ENCODE measurements at places on chromosomes 4 and X. TPM values are rescaled to one million over a fixed set of nuclear protein-coding genes. Genes with fewer than 3 reads are reported as not detected.

GRCh38 chr4:77155631-77156452 is 1.2 kb upstream of the CCNG2 start:
- no peak for DNase-seq

DNA sequence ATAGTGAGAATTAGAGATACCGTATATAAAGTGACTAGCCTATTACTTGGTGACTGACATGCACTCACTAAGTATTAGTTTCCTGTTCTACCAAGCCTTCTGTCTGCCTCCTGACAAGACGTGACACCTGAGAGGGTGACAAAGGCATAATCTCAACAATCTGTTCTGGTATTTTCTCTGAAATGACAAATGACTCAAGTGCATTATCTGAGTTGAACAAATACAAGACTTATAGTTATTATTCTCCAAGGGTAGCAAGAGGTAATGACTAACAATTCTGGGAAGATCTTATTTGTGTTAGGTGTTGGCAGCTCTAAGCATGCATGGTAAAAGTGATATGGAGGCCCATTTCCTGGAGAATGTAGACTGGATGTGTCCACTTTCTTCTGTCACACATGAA is 60.6 kb downstream of the SYTL5 start:
- no peak for DNase-seq

GRCh38 chr4:10006231-10006600 is 15.1 kb downstream of the SLC2A9 start:
- no peak for DNase-seq

DNA sequence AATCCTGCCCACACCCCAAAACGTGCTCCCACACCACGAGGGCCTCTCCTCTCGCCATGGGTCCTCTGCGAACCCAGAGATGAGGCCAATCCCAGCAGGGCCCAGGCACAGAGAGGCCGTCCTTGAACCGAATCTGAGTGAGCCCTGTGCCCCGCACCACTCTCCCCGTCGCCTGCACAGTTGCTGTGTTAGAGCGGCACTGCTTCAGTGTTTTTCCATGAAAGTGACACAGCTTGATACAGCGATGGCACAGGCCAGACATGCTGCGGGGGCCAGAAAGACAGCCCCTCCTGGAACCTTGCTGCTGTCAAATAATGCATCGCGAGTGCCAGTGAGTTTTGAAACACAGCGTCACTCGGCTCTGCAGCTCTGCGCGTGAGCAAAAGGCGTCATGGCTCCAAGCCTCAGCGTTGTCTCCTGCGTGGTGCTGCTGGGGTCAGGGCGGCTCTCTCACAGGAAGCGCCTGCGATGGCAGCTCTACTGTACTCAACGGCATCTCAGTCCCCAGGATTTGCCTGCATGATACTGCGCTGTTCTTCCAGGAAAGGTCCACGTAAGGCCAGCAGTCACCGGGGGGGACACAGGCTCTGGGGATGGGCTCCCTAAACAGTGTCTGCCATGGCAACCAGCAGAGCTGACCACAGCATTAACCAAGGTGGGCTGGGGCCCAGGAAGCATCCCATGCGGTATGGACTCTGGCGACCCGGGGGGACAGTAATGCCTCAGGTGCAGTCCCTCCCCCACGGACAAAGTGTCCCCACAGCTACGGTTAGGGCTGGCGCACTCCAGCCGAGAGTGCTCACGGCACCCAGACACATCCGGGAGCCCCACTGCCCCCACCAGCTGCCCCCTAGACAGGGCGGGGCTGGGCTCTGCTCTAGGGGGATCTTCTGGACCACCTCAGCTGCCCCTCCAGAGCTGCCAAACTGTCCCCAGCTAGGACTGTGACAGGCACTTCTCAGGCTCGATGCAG is 63.1 kb downstream of the ACOX3 start:
- DNase-seq: no peak

DNA sequence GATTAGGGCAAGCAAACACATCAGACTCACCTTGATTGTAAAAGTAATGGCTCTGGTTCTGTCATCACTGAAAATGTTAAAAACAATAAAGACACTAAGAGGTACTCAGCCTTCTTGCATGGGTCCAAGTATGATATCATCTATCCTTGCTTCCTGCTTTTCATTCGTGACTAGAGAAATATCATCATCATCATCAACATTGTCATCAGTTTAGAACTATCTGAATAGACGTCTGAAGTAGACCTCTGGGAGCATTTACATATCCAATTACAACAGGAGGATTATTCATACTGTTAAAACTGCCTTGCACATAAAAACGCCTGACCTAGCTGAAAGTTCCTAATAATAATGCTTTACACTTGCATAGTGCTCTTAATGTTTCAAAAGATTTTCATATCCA is 9.8 kb upstream of the FRAS1 start:
- DNase-seq: no peak

DNA sequence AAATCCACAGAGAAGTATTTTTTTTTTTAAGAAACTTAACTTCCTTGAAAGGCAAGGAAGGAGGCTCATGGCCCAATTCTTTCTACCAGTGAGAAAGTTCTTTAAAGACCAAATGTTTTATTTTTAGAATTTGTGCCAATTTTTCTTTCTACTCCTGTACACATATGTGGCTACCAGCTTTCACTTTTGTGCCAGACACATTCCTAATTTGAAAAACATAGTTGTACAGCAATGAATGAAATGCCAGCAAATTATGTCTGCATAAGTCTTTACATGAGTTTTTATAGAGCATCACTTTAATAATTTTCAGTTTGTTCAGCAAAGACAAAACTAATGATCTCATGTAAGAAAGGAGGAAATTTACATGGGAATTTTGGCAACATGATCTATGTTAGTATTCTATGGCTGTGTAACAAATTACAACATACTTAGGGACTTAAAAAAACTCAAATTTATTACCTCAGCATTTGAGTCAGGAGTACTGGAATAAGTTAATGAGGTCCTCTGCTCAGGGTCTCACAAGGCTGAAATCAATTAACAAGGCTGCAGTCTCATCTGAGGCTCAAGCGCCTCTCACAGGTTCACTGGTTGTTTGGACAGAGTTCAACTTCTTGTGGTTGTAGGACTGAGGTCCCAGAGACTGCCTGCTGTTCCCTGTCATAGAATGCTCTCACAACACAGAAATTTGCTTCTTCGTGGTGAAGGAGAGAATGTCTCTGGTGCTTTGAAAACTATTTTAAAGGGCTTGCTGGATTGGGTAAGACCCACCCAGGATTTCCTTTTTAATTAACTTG is 678.2 kb upstream of the FAM241A start:
- DNase-seq: no peak

GRCh38 chr4:1277667-1278665 is 11.7 kb upstream of the MAEA start:
- DNase-seq: no peak

- DNase-seq: no peak
Measured at GRCh38 chr4:79446145-79446544, 38.1 kb upstream of the GK2 start.

GRCh38 chrX:17475449-17476217 is 100.6 kb downstream of the NHS start:
- DNase-seq: no peak

DNA sequence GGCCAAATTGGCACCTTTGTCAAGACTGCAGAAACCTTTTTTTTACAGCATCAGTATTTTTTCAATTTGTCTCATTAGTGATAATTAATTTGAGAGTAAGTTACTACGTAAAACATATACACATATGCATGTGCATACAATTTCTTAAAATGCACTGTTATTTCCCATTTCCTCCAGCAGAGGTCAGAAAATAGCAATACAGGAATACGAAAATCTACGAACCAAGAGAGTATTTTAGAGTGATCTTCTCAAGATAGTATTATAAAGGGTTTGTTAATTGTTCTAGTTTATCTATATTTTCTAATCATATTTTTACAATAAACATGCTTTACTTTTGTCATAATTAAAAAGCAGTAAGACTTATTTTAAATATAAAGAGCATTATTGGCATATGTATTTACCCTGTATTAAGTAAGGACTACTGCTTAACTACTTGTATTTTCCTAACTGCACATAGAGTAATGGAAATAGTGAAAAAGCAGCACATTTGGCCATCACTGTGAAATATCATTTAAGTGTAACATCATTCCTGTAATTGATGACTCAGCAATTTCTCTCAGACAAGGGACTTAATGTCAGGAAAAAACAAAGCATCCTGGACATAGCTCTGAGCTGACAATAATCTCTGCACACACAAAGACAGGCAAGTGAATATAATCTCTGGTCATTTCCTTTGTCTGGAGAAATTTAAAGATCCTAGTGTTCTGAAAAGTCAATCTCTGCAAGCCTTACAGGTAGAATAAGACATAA is 45.6 kb downstream of the MAOB start:
- no peak for DNase-seq

DNA sequence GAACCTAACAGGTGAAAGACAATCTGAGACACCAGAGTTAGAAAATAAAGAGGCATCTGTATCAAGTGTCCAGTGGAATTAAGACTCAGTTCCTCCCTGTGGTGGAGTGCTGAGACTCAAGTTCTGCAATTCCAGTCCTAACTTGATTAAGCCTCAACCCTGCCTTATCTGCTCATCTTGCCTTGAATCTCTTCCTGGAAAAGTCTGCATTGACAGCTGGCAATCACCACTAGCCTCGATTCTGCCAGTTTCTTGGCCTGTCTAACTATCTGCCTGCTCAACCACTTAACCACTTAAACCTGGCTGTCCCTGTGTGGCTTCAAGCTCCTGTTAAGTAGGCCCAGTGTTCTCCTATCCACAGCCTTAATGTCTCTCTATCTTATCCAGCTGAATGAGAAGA is 22.4 kb upstream of the NEIL3 start:
- DNase-seq: no peak

DNA sequence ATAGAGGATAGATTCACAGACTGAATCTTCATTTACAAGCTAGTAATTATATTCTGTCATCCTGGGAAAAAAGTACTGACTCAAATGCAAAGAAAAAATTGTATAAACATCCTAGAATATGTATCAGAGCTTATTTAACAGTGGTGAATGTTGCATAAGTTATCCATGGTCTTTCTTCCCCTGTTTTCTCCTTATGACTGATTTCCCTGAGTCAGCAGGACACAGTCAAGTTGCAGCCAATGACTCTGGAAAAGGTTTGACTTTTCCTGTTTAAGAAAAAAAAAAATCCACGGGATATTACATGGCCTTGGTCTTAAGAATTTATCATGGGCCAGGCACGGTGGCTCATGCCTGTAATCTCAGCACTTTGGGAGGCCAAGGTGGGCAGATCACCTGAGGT is 36.5 kb downstream of the INPP4B start:
- DNase-seq: no peak

DNA sequence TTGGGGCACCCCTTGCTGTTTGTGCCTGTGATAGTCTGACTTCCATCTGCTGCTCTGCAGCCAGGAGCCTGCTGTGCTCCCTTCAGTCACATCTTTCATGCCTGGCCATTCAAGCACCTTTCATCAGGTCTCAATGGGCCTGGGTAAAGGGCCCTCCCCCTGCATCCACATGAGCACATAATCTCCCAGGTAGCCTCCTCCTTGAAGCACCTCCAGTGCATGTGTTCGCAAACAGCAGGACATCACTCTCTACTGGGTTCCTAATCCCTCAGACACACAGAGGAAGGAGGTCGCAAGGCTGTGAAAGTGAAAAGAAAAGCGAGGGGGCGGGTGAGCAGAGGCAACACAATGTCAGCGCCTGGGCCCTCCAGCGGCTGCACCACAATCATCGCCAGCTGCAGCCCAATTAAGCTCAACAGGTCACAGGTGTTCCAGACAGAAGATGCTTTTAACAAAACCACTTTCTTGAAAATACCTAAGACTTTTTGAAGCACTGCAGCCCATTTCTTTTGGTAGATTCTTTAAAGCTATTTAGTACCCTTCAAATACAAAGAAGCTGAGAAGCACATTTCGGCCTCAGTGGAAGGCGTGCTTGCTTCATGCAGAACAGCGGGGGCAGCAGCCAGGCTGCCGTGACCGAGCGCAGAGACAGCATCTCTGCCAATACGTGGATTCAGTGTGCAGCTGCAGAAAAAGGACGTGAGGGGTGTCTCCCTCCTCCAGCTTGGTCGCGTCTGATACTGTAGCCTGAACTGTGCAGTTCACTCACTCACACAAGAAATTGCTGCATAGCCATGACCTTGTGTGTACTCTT is 92.2 kb upstream of the SPRY1 start:
- DNase-seq: no peak

- DNase-seq: peak; percentile 70
Measured at GRCh38 chrX:125205133-125205917, 114.3 kb upstream of the TEX13C start.

GRCh38 chr4:76895619-76896018 is 2.3 kb downstream of the SOWAHB start:
- no peak for DNase-seq

DNA sequence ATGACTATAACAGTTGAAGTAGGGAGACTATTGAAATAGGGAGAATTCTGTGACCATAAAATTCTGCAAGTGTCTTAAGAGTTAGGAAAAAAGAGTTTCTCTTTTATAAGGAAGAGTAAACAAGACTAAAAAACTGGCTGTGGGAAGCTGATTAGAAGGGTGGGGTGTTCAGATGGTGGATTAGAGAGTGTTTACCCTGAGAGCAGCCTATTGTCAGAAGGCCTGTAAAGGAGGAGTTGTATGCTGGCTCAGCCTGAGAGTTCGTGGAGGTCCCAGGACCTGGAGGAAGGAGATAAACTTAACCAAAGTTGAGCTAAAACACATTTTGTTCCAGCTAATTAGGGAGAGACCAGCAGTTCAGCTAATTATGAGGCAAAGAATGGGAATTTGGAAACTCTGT is 629.7 kb downstream of the PCDH7 start:
- no peak for DNase-seq

DNA sequence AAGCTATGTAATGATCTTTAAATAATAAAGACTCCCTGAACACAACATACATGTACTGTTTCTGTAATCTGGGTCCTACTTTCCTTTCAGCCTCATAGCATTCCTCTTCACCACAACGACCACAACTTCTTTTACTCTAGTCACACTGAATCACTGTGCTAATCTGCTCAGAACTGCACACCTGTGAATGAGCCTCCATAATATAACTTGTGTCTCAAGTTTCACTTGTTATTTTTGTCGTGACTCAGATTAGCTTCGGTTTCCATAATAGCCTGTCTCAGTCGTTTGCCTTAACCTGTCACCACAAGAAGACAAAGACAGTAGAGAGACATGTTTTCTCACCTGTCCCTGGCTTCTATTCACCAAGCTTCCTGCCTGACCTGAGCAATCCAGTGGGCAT is 61.8 kb downstream of the MAGED1 start:
- DNase-seq: no peak

- no peak for DNase-seq
Measured at GRCh38 chr4:185196437-185196836, 7.4 kb downstream of the CFAP97 start.

- no peak for DNase-seq
Measured at GRCh38 chr4:21226637-21227538, 526.6 kb downstream of the PACRGL start.

- no peak for DNase-seq
Measured at GRCh38 chrX:55011294-55011693, 11.1 kb downstream of the APEX2 start.

Gene H2BW2
- total RNA-seq: not detected

Gene DSPP
- total RNA-seq: 0.16 TPM

Gene BTC
- 0.31 TPM for total RNA-seq

Gene RASGEF1B
- 63.2 TPM for total RNA-seq

Gene NDNF
- 4.8 TPM for total RNA-seq

Gene KIAA1210
- under 0.01 TPM for total RNA-seq

Gene TAF7L
- 0.16 TPM for total RNA-seq

Gene NIPAL1
- total RNA-seq: 0.94 TPM

Gene SNCA
- 96.4 TPM for total RNA-seq

Gene CCDC158
- 4.2 TPM for total RNA-seq

Gene WDR1
- 75.5 TPM for total RNA-seq

Data from occipital lobe (tissue), 3 donors.